ENCODE measurements at places on chromosomes 1 and 21.
A peak's percentile ranks its signal among the peaks of the same experiment; 100 is the strongest.

GRCh38 chr1:112866151-112866550 lies 89.8 kb downstream of the SLC16A1 start:
- no peak for DNase-seq

GRCh38 chr1:114037962-114038816 lies 58.9 kb downstream of the OLFML3 start:
- no peak for DNase-seq

DNA sequence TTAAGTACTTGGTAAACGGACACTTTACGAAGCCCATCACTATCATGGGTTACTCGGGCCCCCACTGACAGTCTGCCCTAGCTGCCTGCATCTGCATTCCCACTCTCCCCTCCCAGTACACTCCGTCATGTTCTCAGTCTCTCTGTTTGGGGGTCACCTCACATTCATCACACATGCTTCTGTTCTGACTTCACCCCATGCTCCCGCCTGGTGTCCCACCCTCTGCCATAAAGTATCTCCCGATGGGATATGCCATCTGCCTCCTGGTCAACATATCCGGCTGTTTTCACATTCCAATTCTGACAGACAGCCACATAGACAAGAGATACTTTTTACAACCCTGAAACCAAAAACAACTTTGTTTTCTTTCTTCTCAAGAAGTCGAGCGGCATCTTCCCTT lies 1.0 kb downstream of the OLFML2B start:
- no peak for DNase-seq

DNA sequence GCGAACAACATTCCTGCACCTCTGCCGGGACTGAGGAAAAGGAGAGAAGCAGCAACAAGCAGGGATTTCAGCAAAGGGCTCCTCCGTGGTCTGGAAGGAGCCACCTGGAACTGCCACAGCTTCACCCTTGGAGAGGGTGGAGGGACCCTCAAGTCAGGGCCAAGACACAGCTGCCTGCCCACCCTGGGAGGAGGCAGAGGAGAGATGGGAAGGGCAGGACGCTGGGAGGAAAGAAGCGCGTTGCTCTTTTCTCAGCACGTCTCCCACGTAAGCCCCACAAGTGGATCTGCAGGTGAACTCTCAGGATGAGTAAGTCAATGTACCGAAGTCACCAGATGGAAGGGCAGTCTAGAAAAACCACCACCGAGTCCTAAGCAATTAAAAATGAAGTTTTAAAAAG lies 39.6 kb downstream of the SLC19A1 start:
- no peak for DNase-seq

- no peak for DNase-seq
Observed at GRCh38 chr1:10824821-10825540, 28.5 kb upstream of the CASZ1 start.

DNA sequence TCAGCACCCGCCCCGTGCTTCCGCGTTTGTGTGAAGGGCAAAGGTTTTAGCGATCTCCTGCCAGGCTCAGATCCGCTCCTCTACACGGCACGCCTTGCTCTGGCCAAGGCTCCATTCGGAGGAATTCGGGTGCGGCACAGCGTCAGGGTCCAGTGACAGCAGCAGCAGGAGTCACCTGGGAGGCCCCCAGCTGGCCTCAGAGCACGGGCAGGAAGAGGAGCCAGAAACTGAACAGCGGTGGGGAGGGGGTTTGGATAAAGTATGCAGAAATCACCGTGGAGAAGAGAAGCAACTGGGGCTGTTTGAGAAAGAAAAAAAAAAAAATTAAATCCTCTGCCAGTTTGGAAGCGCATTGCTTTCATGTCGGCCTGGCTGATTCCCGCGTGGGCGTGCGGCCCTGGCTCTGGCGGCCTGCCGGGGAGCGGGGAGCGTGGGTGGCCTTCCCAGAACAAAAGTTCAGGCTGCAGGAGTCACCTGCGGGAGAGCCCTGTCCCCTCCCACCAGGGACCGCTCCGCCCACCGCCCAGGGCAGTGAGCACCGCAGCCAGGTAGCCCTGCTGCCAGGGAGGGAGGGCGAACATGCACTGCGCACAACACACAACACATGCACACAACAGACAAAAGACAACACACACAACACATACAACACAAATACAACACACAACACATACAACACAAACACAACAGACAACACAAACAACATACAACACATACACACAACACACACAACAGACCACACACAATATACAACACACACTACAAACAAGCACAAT lies 107.6 kb downstream of the ETS2 start:
- no peak for DNase-seq

- no peak for DNase-seq
Observed at GRCh38 chr1:225735252-225736149, 42.1 kb upstream of the SRP9 start.

GRCh38 chr1:200373811-200374231 lies 36.0 kb downstream of the ZNF281 start:
- no peak for DNase-seq

GRCh38 chr1:14624941-14625340 lies 26.5 kb downstream of the KAZN start:
- no peak for DNase-seq

GRCh38 chr1:83815330-83815729 lies 183.6 kb downstream of the TTLL7 start:
- DNase-seq = no peak

GRCh38 chr1:64814427-64814826 lies 69.6 kb downstream of the RAVER2 start:
- DNase-seq = no peak

- DNase-seq = no peak
Observed at GRCh38 chr1:91583326-91583755, 82.7 kb downstream of the CDC7 start.

- no peak for DNase-seq
Observed at GRCh38 chr1:89807983-89808382, 12.8 kb upstream of the LRRC8D start.

- no peak for DNase-seq
Observed at GRCh38 chr1:175132436-175132835, 60.1 kb downstream of the KIAA0040 start.

DNA sequence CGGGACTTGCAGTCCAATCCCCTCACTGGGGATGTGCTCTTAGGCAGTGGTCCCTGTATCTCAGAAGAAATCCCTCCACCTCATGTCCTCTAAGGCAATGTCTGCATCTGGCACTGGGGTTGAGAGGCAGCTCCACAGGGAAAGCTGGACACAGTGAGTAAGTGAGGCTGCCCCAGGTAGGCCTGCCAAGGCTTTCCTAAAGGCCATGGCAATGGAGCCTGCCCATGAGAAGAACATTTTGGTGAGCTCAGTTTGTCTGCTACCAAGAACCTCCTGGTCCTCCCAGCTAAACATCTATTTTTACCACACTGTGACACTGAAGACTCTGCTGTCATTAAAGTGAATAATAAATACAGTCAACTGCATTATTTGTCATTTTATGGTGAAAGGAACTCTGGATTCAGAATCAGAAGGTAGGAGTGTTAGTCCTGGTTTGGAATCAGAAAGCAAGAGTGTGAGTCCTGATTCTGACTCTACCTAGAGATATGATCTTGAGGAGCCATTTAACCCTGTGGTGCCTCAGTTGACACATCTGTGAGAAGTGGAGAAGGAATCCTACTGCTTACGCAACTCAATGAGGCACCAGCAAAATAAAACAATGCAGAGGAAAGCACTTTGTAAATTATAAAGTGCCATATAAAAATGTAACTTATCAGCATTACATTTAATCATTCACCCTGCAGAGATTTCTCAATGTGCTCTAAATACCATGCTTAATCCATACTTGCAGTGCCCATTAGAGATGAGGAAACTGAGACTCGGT lies 41.0 kb downstream of the TBX15 start:
- DNase-seq = no peak

GRCh38 chr1:6465461-6466005 lies 440 bp downstream of the TNFRSF25 start:
- DNase-seq = peak; percentile 66

DNA sequence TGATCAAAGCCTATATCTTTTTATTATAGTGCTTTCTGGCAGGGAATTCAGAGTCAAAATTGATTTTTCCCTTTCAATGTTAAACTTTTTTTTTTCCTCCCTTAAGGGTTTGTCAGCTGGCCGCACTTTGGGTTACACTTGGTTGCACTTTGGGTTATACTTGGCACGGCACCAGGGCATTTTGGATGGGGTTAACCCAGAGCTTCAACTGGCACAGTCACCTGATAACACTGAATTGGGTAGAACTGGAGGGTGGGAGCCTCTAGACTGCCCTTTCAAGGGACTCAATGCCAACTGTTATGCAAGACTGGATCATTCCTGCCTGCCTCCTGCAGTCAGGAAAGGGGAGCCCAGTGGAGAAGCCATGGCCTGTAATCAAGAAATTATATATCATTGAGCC lies 211.5 kb downstream of the KCNJ6 start:
- DNase-seq = no peak

Measured in activated CD4-positive, alpha-beta T cell treated with anti-CD3 and anti-CD28 coated beads for 4 hours (primary cell).